Right lung (tissue), 10 donors: ENCODE measurements at places on chromosomes 7 and 10. TPM values are rescaled to one million over a fixed set of nuclear protein-coding genes. Genes with fewer than 3 reads are reported as not detected.
A peak's percentile ranks its signal among the peaks of the same experiment; 100 is the strongest.

- no peak for DNase-seq
Measured at GRCh38 chr7:116224492-116225098, 14.3 kb downstream of the TES start.

FGFR2 gene
- polyA plus RNA-seq, result 271 TPM

GRCh38 chr10:28241741-28242399, 61.0 kb downstream of the MPP7 start:
- peak; percentile 53 for DNase-seq

DNA sequence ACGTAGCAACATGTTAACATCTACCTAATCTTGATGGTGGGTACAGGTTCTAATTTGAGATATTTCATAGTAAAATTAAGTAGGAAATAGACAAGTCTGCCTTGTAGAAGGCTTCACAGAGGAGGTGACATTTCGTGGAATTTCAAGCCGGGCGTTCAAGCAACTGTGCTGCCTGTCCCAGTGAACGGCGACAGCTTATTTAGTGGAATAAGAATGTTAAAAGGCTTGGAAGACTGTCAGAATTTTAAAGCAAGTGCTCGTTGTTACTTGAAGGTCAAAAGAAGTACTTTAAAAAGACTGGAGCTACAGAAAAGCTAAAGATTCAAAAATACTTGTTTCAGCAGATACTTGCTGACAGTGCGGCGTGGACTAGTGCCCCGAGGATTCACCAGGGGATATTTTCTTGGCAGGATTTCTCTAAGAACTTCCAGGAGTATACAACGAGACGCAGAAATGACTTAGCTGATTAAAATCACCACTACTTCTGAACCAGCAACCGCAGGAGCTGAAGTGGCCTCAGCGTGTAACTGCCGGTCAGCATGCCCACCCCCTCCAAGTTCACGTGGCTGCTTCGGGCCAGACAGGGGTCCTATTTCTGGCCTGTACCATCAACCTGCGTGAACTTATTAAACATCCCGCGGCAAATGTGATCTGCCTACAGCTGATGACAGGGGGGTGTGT, 46.5 kb downstream of the CTBP2 start:
- DNase-seq, result no peak

DNA sequence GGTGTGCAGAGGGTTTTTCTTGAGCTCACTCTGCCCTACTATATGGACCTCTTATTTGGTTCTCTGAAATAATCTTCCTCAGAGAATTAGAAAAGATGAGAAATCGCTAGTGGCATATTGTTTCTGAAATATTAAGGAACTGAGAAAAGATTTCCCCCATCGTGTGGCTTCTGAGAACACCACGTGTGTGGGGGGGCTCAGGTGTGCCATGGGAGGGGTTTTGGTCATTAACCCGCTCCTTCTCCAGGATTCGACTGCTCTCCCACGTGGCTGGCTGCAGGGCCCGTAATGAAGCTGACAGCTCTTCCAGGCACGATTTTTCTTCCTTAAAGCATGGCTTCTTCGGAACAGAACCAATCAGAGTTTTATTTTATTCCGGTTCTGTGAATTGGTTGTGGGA, 67.7 kb downstream of the XRCC2 start:
- no peak for DNase-seq

CHST3 gene
- polyA plus RNA-seq, result 10.5 TPM

- DNase-seq, result no peak
Measured at GRCh38 chr10:78852466-78853240, 216.1 kb upstream of the ZMIZ1 start.

GRCh38 chr10:88138319-88138848, 275.0 kb downstream of the PTEN start:
- DNase-seq, result no peak

DNA sequence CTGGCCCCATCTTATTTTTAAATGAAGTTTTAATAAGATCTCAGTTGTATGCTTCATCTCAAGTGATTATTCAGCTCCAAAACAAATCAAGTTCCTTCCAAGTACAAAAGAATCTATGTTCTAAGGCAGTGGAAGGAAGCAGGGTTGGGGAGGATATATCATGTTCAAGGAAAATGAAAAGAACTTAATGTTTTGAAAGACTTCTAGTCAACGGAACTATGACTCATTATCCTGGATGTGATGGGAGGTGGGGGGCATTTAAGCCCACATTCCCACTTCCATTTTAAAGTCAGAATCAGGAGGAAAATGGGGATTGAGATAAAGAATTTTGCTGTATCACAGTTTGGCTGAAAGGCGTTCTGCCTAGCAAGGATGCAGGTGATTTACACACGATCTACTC, 59.4 kb downstream of the FANK1 start:
- DNase-seq, result no peak

LIMK1 gene
- 29.9 TPM for polyA plus RNA-seq

GRCh38 chr10:81068460-81068859, 530.8 kb downstream of the SH2D4B start:
- DNase-seq, result no peak

- no peak for DNase-seq
Measured at GRCh38 chr7:45013465-45013967, 13.5 kb downstream of the CCM2 start.

SFTPA1 gene
- polyA plus RNA-seq, result 18.1 TPM

- peak; percentile 73 for DNase-seq
Measured at GRCh38 chr10:649798-650440, 39.5 kb downstream of the DIP2C start.

GRCh38 chr10:60767424-60767823, 10.9 kb upstream of the CDK1 start:
- DNase-seq, result no peak

GRCh38 chr10:89795840-89796239, 94.5 kb downstream of the KIF20B start:
- no peak for DNase-seq

RPEL1 gene
- polyA plus RNA-seq, result 0.13 TPM

- DNase-seq, result no peak
Measured at GRCh38 chr10:24307696-24308485, 99.0 kb downstream of the KIAA1217 start.

GRCh38 chr7:28768577-28769147, 189.5 kb downstream of the TRIL start:
- no peak for DNase-seq

- no peak for DNase-seq
Measured at GRCh38 chr10:44459671-44460070, 74.8 kb upstream of the CXCL12 start.

SPAM1 gene
- not detected for polyA plus RNA-seq

DNA sequence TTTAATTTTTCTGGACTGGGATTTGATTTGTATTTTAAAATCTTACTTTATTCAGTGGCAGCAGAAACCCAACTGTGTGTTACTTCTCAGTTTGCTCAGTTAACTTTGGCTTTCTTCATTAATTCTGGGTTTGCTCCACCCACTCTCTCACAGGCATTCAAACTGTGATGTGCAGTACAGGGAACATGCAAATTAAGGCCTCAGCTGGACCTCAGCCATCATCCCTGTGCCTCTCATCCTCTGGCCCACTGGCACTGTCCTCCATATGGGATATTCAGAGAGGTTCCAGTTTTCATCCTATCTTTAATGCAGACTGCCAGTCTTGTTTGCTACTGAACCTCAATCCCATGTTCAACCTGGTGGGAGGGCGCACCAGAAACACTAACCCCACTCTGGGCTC, 743.4 kb upstream of the IGFBP3 start:
- DNase-seq, result no peak

CCL24 gene
- polyA plus RNA-seq, result 0.20 TPM

DNA sequence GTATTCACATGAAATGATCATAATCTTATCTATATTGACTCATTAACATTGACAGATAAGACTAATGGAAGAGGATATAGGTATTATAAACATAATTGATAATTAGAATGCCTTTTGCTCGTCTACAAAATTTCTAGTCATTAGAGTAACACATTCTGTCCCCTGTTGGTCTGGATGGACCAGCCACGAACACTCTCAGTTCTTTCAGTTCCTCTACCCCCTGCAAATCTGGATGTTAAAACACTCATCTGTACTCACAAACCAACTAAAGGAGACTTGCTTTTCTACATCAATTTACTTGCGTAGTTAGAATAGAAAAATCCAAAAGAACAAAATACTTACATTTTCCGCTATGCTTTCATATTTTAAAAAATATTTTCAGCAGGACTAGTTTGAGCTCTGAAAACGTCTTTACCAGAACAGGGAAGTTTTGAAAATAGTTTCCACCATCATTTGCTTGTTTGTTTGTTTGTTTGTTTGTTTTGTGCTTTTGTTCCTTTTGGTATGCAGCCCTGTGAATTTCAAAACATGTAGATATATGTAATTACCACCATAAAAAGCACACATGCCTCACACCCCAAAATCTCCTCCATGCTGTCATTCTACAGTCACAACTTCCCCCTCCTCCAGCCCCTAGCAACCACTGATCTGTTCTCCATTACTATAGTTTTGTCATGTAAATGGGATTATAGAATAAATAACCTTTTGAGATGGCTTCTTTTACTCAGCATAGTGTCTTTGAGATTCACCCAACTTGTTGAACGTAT, 103.8 kb downstream of the FZD1 start:
- DNase-seq, result no peak

GRCh38 chr7:2379821-2380450, 23.5 kb upstream of the CHST12 start:
- DNase-seq, result no peak

ADCY1 gene
- 1.9 TPM for polyA plus RNA-seq

CYP3A4 gene
- 0.14 TPM for polyA plus RNA-seq

GRCh38 chr10:59276919-59277318, 85.4 kb downstream of the FAM13C start:
- DNase-seq, result no peak

GRCh38 chr7:13099154-13099795, 411.8 kb downstream of the ARL4A start:
- no peak for DNase-seq

DNA sequence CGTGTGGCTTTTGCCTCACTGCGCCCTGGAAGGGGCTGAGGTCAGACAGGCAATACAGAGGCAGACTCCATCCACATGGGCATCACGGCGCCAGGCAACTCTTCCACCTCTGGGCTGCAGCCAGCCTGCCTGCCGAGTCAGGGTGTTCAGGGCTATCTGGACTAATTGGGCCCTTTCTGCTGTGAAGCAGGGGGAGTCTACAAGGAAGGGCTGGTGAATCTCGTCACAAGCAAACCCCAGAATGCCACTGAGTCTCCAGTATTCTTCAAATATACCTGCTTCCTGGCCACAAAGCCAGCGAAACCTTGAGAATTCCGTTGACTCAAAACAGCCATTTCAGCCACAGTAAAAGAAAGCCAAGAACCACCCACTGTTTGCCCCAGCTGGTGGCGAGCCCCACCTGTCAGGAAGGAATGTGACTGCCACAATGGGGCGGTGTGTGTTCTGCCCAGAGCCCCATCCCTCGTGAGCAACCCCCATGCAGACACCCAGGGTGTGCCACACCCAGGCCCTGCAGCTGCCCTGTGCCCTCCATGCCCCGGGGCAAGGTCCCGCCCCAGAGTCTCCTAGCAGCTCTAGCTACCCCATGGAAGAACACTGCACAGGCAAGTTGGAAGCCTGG, 117.3 kb downstream of the FAM53B start:
- DNase-seq, result no peak

- DNase-seq, result no peak
Measured at GRCh38 chr7:89934101-89934500, 220.2 kb upstream of the STEAP1 start.

- DNase-seq, result peak; percentile 25
Measured at GRCh38 chr7:123643495-123644441, 11.9 kb upstream of the LMOD2 start.

GRCh38 chr10:31751051-31751737, 177.4 kb downstream of the ARHGAP12 start:
- DNase-seq, result no peak

GRCh38 chr10:59240582-59241183, 64.2 kb downstream of the PHYHIPL start:
- DNase-seq, result peak; percentile 60

SLC29A3 gene
- 6.8 TPM for polyA plus RNA-seq

CCDC7 gene
- polyA plus RNA-seq, result 5.1 TPM

- no peak for DNase-seq
Measured at GRCh38 chr10:71270301-71271220, 48.5 kb upstream of the SLC29A3 start.

GRCh38 chr10:48302515-48303476, 3.7 kb upstream of the MAPK8 start:
- DNase-seq, result no peak

ANKRD30A gene
- polyA plus RNA-seq, result not detected

RASA4B gene
- polyA plus RNA-seq, result 2.8 TPM

ZNF786 gene
- 6.6 TPM for polyA plus RNA-seq

DNA sequence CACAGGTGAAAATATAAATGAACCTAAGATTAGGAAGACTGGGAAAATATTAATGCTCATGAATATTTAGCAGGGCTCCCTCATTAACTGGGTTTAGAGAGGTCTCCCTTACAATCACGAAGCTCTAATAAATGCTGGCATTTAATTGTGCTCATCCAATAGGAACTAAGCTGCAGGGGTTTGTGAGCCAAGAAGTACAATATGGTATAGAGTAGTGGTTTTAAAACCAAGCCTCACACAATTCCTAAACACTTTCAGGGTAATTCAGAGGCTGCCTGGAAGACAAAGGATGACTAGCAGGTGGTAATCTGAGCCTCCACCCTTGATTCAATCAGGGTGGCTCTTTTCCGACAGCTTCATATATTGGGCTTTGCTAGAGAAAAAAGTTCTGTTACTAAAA, 103.3 kb downstream of the GPAM start:
- no peak for DNase-seq

DNA sequence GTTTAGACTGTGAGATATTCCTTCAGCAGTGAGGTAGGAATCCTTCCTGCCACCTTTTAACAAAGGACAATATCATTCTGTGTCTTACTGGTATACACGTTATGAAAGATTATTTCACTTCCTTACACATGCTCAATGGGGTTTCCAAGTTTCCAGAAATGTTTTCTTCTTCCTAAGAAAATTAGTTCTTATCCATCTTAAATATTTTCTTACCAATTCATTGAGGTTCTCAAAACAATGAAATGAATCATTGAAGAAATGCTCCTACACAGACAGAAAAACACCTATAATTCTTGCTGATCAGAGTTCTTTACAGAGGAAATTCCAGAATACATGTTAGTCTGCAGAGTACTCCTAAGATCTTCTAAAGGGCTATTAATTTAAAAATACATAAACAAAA, 51.4 kb upstream of the SEC61G start:
- no peak for DNase-seq

POLR2J2 gene
- 4.8 TPM for polyA plus RNA-seq

PIK3CG gene
- polyA plus RNA-seq, result 3.4 TPM
